ENCODE measurements at places on chromosomes 12 and 14.

GRCh38 chr12:5965950-5966383 is 20.9 kb upstream of the ANO2 start:
- peak; percentile 49 for DNase-seq

DNA sequence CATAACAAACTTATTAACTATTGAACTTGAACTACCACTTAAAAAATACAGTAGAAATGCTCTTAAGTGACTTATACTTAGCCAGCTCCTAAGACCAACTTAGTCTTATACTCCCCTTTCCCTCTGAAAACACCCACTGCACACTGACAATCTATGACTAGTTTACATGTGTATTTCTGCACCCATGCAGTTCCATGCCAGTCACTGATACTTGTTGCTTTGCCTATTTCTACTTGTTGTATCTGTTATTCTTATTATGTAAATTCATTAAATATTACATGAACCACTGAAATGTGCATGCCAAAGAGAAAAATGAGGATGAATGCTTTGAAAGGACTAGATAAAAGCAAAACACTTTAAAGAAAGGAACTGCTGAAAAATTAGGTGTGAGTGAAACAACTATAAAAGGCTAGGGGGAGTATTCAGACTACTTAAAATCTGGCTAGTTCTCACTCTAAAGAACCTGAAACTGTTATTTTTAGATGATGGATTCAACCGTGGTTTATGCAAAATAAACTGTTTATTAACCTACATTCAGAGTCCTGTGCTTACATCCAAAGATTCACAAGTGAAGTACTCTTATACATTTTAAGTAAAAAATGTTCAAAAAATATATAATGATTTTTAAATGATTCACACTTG is 74.7 kb downstream of the RPS6KA5 start:
- no peak for DNase-seq

DNA sequence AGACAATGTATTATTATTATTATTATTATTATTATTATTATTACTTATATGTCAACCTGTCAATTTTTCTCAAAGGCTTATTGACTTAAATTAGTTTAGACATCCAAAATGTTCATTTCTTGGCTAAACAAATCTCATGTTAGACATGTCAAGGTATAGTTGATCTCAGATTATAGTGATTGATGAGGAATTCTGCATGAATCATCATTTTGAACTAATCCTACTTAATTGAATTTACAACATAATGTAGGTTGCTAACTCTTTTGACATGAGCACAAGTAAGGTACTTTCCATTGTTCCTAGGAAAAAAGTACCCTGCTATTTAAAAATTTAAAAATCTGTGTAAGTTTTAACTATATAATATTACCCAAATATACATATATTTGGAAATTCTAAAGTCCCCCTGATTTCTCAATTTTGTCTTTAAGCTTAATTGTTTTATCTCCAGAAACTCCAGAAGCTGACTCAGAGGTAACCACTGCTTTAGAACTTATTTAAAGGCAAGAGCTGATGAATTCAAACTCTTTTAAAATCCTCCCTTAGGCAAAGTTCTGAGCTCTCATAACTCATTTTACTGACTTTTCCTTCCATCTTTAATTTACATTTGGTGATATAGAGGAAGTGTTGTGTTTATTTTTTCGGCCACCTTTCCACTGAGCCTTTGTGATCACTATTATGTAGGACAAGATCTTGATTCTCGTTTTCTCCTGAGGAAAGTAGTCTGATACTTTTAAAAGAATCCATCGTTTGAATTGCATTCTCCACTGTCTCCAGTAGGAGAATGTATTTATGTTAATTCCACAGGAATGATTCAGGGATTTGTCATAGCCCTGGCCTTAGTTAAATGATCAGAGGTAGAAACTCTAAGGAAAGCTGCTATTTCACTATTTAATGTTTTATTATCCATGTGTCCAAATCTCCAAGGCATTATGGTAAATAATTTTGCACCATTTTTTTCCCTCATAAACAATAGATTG is 1304.5 kb downstream of the AACS start:
- DNase-seq = no peak

DNA sequence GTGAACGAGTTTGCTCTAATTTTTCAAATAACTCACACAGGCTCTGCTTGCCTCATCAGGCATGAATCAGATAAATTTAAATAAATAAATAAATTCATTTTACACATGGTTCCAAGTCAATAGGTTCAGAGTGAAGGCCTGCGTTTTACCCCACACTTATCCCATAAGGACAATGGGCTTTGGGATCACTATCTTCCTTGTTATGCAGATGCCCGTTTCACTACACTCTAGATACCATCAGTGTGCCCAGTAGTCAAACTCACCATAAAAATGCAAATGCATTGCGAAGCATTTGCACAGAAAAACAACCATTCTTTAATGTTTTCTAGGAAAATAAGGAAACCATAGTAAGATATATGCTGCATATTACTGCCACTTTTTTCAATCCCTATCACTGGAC is 155.9 kb upstream of the CCDC196 start:
- DNase-seq = no peak

GRCh38 chr14:77186911-77187648 is 5.5 kb downstream of the TMEM63C start:
- no peak for DNase-seq

DNA sequence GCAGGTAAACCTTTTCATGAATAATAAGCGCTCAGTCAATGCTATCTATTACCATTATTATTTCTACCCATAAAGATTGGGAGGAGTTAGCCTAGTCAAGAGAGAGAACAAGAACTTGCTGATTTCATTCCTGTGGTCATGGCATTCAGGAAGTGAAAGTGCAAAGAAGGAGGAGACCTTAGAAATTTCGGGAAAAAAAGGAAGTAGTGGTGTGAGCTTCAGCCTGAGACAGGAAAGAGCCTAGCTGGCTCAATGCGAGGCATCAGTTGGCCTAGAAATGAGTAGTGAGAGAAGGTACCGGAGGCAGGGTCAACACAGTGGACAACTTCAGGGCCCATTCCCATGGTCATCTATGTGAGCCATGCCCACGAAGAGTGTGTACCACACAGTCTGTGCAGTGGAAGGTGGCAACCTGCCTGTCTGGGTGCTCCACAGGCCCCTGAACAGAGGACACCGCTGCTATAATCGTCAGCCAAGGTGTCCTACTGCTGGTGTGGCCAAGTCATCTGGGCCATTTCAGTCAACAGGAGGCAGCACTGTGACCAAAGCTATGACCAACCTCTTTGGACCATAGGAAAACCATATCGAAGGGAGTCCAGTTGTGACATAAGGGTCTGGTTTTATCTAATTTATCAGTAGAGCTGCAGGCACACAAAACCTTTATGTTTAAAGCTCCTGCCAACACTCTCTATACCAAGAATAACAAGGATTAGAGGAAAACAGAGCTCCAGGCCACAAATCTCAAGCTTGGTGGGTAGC is 16.2 kb upstream of the STON2 start:
- no peak for DNase-seq

DNA sequence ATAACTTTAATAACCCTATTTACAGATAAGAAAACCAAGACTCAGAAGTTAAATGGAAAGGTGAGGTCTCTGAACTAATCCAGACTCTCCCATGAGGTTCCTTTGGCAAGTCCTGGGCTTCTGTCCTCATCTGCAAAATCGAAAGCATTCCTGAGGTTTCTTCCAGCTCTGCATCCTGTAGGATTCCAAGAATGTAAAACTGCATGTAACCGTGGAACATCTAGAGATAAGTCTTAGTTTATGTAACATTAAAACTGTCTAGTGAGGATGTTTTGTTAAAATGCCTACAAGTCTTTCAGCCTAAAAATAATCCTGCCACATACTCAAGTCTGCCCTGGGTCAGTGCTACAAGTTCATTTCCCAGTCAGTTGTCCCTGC is 7.3 kb upstream of the ITFG2 start:
- no peak for DNase-seq

GRCh38 chr12:116039081-116039480 is 238.4 kb downstream of the MED13L start:
- no peak for DNase-seq

- no peak for DNase-seq
Observed at GRCh38 chr12:126051611-126052107, 986.4 kb downstream of the AACS start.

- no peak for DNase-seq
Observed at GRCh38 chr12:67562513-67563287, 85.8 kb upstream of the DYRK2 start.

GRCh38 chr12:5689773-5690172 is 255.3 kb downstream of the ANO2 start:
- DNase-seq = no peak

- DNase-seq = no peak
Observed at GRCh38 chr12:770479-770878, 18.1 kb downstream of the WNK1 start.

All from stimulated activated CD4-positive, alpha-beta T cell treated with anti-CD3 and anti-CD28 coated beads, Interleukin-4, amount 100 ng/mL, for 48 hours (primary cell).